ENCODE measurements at places on chromosomes 11 and 22.

GRCh38 chr11:20250644-20251247 is 90.5 kb upstream of the DBX1 start:
- DNase-seq = no peak

DNA sequence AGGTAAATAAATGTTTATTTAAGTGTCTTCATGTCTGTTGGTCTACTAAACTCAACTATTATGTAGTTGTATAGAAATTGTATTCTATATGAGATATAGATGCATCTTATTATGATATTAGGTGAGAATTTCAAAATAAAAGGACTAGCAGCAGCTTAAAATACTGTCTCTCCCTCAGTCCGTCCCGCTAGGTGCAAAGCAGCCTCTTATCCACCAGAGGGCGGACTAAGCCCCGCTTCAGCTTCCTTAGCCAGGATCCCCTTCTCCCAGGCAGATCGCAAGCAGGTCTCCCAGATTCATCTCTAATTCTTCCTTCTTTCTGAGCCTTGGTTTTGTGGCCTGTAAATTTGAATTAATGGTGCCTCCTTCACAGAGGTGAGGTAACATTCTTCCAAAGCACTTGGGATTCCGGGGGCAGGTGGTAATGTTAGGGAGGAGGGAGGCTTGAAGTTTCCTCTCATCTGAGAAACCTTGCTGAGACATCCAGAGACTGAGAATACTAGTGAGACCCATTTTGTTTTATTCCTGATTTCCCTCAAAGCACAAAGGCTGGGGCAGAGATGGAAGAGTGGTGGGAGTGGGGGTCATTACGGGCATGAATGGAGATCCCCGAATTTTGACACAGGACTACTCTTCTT is 13.5 kb upstream of the INSC start:
- DNase-seq = no peak

- no peak for DNase-seq
Measured at GRCh38 chr22:42284643-42285181, 14.3 kb upstream of the TCF20 start.

DNA sequence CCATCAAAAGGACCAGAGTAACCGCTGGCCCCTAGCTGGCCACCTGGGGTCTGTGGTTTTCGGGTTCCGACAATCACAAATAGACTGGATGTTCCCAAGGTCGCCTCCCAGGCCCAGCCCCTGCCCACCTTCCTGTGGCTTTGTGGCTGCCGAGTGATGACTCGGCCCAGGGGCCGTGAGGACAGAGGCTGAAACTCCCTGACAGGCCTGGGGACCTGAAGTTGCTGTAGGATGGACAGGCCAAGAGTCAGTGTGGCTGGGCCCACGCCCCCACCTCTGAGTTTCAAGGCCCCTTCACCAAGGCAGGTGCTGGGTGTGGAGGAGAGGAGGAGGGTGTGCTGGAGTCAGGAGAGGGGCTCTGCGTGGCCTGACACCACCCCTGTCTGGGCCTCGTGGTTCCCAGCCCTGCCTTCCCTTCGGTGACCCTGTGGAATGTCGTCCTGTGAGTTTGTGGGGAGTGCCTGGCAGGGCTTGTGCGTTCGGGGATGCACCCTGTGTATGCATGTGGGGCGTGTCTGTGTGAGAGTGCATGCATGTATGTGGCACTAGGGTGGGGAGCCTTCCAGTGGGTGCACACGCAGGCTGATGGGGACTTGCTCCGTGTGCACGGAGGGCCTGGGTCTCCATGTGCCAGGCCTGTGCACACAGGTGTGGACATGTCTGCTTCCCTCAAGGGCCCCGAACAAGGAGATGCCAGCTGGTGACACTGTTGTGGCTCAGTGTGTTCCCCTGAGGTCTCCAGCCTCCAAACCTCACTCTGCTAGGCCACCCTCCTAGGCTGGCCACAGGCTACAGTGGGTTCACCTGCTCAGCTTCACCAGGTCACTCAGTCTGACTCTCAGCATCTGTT is 8.4 kb upstream of the MGAT3 start:
- DNase-seq = no peak

DNA sequence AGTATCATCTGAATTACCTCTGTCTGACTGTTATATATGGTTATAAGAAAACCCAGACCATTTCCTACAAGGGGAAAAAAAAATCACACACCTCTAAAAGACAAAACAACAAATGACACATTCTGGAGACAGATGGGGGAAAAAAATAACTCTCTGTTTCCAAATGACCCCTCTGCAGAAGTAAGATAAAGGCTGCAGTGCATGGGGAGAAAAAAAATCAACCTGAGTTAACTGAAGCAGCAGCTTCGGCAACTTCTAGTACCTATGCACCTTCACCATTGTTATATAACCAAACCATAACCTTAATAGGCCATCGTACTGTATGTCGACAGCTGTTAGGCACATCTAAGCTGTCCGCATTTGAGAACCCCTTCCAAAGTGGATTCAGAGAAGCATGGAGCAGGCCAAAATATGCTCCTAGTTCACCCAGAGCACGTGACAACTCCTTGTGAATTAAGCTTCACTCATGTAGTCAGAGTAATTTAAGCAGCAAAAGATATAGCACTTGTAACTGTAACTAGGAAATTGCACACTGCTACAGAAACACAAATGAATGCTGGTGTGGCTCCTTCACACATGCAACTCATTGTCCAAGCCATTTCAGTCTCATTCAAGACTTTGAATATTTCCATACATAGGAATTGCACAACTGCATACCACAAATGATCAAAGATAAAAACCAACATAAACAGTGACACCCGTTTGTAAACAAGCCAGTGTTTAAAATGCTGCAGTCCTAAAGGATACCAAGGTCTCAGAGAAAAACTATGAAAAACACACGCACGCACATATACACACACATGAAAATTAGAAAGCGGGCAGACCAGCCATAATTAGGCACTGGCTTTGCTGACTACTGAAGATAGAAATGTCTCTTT is 2.7 kb downstream of the SIK3 start:
- DNase-seq = no peak

DNA sequence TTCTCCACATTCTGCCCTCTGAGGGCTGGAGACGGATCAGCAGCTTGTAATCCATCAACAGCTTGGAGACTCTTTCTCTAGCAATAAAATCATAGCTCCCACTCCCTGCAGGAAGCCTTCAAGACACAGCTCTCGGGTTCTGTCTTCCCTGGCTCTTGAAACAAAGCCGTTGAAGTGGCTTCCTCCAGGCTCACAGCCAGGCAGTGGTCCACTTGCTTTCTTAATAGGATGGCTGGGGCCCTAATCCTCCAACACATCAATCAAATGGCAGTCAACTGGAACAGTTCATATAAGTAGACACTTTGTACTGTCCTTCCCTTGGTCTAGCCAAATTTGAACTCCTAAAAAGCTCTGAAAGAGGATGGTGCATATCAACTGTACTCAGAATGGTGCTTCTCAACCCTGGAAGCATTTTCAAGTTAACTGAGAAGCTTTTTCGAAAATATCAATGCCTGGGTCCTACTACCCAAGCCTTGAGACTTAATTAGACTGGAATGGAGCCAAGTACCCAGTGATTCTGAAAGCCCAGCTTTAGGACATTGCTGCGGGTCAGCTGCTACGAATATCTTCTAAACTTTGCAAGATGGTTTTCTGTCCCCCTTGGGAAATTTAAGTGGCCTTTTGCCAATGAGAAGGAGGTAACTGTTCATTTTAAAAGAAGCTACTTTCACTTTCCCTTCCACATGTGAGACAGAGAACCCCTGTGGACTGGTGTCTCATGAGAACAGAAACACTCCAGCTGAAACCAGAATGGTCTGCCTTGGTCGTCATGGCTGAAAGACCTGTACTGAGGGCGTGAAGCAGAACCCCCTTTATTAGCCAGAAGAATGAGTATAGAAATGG is 74.7 kb downstream of the SC5D start:
- DNase-seq = no peak

- no peak for DNase-seq
Measured at GRCh38 chr22:35611200-35611890, 5.8 kb downstream of the MB start.

DNA sequence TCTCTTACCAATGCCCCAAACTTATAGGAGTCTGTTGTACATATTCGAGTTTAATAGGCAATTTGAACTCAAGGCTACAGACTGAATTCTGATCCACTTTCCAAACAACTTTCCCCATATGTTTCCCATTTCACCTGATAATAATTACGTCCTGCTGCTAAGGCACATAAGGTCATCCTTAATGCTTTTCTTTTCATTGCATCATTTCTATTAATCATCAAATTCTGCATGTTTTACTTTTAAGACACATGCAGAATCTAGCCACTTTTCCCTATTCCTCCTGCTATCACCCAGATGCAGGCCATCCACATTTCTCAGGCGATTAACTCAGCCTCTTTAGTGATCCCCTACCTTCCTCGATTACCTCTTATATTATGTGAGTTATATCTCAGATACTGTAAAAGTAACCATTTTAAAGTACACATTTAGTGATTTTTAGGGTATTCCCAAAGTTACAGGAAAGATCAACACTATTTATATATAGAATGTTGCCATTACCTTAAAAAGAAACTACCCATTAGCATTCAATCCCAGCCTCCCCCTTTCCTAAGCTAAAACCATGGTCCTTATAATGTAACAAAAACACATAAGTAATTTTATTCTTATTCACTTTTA is 14.9 kb downstream of the XKR3 start:
- no peak for DNase-seq

GRCh38 chr22:49894322-49895054 is 23.8 kb downstream of the ALG12 start:
- DNase-seq = no peak

GRCh38 chr22:41597635-41597953 is 8.0 kb upstream of the PMM1 start:
- DNase-seq = no peak

DNA sequence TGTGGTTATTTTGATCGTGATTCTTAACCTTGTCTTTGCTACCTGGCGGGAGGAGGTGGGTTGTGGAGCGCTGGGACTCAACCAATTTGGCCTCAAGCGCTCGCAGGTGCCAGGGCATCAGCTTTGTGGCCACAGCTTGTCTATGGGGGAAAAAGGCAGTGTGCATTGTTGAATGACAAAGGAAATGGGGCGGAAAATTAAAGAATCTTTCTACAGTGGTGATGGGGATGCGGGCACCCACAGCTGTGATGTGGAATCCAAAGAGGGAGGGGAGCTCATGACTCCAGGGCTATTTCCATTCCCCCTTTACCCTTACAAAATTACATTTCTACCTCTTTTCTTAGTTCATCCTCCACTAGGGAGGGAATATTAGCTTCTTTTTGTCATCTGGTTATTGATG is 1.1 kb downstream of the SLC6A5 start:
- DNase-seq = no peak
